Fibroblast of skin of left biceps (primary cell): ENCODE measurements at places on chromosomes 6 and 20.

DNA sequence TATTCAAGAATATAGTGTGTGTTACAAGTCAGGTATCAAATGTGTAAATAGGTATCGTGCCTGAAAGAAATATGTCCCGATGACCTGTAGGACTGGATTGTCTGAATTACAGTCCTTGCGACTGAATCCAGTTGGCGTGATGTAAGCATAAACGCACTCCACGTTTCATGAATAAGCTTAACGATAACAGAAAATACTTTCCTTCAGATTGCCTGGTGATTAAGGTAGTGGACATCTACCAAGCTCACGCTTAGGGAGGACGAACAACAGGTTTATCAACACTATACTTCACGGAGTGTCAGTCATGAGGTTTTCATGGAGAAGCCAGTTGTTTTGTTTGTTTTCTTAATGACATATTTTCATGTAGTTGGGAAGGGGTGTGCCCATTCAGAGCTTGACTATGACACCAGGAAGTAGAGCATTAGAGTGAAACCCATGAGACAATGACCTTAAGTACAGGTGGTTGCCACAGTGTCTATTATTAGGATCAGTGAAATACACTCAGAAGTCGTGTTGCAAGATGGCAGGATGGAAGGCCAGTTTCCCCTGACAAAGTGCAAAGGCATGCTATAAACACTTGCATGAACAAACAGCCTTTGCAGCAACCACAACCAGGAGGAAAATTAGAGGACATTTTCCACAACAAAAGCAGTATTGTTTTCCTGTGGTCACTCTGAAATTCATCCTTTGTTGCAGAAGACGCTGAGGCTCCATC lies 305.8 kb upstream of the PRDM1 start:
- DNase-seq: no peak

GRCh38 chr6:161744211-161745067 lies 470.6 kb upstream of the AGPAT4 start:
- DNase-seq: no peak

- DNase-seq: peak; percentile 66
These were observed 309.8 kb downstream of the CDC5L start for GRCh38 chr6:44697327-44697726.

DNA sequence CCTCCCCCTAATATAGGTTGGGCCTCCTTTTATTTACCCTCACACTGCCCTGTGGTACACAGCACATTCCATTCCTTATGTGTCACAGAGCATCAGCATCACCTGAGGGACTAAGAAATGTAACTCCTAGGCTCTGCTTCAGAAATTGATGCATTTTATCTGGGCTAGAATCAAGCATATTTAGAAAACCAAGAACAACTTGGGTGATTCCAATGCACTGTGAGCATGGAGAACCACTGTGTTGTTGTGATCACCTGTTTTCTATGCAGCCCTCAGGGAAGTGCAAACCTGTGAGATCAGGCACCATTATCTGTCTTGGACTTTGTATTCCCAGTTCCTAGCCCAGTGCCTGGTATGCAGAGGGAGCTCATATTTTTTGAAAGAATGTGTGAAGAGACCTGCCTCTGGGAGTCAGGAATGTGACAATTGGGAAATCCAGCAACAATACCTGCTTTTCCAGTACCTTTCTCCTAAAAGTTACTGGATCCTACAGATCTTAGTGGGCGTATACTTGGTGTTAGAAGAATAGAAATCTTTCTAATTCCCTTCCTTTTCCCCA lies 7.0 kb downstream of the KAT14 start:
- DNase-seq: no peak

GRCh38 chr6:111276335-111276734 lies 189.0 kb downstream of the SLC16A10 start:
- DNase-seq: no peak

DNA sequence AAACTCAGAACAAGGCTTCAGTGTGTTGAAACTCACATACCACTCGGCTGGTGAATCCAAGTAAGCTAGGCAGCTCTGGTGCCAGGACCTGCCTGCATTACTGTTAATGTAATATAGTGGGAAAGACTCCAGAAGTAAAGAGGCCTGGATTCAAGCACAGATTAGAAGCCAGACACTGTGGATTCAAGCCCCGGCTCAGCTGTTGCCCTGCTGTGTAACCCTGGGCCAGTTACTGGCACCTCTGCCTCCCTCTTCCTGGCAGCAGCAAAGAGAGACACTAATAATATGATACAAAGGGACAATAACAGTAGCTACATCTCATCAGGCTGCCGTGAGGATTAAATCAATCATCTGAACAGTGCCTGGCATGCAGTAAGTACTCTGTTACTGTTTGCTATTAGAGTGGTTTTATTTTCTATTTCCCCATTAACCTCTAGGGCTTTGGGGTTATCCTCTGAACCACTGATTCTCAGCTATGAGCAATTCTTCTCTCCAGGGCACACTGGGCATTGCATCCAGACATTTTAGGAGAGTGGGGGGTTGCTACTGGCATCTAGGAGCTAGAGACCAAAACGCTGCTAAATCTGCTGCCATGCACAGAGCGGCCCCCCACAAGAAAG lies 92.9 kb downstream of the ZMYND8 start:
- no peak for DNase-seq

GRCh38 chr20:57991211-57991881 lies 237.1 kb downstream of the ANKRD60 start:
- peak; percentile 59 for DNase-seq

- no peak for DNase-seq
These were observed 1.8 kb downstream of the WRNIP1 start for GRCh38 chr6:2766767-2767656.

DNA sequence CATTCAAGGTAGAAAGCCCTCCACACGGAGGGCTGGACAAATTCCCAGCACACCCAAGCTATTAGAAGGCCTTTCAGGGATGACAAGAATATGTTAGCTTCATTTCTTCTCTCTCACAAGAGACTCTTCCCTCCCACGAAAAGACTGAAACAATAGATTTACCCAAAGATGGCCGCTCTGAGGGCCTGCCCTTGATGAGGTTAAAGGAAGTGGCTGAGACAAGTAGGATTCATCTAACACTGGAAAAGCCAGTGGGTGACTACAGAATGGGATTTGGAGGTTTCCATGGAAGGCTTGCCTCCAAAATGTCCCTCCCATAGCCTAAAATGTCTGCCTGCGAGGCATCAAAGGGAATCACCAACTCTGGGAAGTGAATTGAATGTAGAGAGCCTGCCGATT lies 277.6 kb downstream of the CLIC5 start:
- no peak for DNase-seq

DNA sequence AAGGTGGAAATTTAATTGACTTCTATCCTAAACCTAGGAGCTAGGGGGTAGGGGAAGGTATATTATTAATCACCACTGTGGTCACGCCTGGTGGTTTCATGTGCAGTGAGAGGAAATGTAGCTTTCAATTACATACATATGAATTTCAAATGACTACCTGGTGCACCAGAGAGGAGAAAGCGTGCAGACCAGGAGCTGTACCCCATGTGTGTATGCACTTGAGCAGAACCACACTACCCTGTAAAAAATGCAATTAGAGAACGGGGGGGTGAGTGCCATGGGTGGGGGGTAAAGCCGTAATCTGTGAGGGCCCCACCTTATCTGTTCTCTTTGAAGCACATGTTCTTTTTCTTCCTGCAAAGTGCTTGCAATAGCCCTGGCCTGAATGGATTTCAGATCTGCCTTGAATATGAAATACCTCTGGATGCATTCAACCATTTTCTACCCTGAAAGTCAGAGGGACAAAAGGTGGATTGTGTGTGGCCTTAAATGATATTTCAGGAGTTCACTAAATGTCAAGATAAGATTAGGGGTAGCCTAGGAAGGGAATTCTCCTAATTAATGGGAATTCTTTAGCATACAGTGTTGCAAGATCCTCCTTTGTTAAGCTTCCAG lies 30.9 kb upstream of the EDN3 start:
- no peak for DNase-seq

DNA sequence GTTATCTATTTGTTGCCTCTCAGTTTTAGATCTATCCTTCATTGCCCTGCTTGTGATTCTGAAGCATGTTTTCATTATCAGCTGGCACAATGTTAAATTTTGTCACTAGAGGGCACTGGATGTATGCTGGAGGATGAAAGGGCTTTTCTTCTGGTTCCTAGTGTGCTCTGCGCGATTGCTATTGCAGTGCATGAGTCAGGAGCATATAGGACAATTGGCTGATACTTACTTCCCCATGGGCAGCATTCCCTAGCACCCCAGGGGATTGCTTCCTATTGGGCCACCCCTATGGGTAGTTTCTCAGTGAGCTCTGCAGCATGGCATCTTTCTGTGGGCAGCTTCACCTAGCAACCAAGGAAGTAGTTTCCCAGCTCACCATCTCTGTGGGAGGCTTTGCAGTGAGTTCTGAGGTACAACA lies 280.3 kb upstream of the SYNCRIP start:
- DNase-seq: no peak

GRCh38 chr6:12608016-12608860 lies 108.3 kb upstream of the PHACTR1 start:
- no peak for DNase-seq

- DNase-seq: no peak
These were observed 11.5 kb downstream of the VGLL2 start for GRCh38 chr6:117276778-117277316.

GRCh38 chr6:145743332-145743731 lies 8.0 kb upstream of the EPM2A start:
- DNase-seq: no peak

- DNase-seq: peak; percentile 75
These were observed 41.0 kb downstream of the ZMYND8 start for GRCh38 chr20:47315339-47316056.

DNA sequence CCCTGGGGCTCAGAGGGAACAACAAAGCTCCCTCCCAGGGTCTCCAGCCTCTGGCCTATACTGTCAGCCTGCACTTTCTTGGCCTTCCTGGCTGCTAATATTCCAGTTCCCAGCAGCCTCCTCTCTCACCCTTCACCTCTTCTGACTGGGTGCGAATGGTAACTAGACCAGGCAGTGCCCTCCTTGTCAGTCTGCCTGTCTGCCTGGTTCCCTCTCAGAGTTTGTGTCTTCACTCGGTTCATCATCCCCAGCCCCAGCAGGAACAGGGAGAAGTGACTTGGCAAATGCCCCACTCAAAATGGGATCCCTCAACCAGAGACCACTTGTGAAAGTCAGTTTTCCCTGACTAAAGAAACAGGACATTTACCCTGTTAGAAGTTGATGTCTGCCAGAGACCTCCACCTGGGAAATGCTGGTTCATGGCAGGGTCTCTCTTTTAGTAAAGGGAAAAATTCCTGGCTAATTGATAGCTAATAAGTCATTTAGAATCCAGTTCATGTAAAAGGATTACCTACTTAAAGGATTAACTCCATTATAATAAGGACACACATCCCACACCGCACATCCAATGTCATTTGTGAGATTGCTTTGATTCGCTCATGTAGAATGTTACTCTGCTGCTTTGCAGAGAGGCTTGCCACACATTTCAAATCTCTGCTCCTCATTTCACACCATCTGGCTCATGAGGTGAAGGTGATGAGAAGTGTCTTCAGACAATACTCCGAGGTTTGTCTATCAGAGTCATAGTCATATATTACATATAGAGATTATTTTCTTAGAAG lies 18.6 kb upstream of the MICB start:
- no peak for DNase-seq

DNA sequence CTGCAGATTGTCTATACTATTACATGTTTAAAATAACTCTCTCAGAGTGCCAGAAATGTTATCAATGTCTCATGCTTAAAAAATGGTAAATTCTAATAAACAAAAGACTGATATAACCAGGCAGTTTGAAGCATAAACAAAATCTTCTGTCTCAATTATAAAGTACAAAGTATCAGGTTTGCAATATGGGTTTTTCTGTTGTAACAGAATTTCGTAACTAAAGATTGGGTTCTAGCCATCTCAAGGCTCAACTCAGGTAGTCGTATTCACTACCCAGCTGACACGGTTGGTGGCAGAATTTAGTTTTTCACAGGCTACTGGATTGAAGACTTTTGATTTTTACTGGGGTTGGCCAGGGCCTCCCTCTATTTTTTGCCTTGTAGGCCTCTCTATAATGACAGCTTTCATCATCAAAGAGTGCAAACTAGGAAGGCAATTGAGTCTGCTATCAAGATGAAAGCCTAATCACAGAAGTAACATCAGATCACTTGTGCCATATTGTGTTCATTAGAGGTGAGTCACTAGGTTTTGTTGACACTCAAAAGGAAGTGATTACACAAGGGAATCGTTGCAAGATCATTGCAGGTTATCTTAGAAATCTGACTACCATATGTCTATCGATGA lies 3.6 kb downstream of the CYP39A1 start:
- DNase-seq: no peak

GRCh38 chr6:42068872-42069522 lies 18.7 kb downstream of the TAF8 start:
- no peak for DNase-seq

- DNase-seq: no peak
These were observed 1368.4 kb downstream of the GRIK2 start for GRCh38 chr6:102761872-102762271.

DNA sequence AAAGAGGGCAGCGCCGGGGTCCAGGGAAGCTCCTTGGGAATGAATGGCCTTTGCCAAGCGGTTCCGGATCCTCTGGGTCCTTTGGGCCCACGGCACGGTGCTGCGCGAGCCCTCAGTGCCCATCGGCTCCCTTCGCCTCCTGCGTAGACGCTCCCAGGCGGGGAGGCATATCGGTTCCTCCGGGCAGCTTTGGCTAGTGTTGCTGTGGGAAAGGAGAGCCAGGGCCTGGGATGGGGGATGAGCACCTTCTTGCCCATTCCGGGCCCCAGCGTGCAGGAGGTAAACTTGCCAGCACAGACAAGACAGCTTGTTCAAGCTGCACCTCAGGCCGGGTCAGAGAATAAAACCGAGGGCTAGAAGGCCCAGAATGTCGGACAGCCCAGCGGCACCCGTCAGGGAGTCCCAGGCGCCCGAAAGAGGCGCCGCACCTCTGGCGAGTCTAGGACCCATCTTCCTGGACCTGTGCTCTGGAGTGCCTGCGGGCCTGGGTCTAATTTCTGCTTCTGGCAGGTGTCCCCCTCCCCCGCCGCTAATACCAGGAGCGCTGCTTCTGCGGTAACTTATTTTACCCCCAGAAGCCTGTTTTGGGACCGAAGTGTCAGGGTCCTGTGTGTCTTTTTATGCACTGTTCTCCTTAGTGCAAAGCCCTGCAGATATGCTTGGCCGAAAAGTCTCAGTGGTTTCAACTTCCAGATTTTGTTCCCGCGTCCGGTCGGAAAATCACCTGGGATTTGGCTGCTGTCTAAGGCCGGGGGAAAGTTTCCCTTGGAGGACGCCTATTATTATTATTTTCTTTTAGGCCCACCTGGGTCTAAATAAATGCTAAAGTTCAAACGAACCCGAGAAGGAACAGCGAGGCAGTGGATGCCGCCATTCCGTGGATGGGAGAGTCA lies 1.7 kb upstream of the TFAP2C start:
- no peak for DNase-seq

- DNase-seq: peak; percentile 24
These were observed 391.8 kb downstream of the ARHGAP18 start for GRCh38 chr6:129317931-129318820.

- DNase-seq: no peak
These were observed 137.5 kb upstream of the SLC24A3 start for GRCh38 chr20:19074828-19075516.

DNA sequence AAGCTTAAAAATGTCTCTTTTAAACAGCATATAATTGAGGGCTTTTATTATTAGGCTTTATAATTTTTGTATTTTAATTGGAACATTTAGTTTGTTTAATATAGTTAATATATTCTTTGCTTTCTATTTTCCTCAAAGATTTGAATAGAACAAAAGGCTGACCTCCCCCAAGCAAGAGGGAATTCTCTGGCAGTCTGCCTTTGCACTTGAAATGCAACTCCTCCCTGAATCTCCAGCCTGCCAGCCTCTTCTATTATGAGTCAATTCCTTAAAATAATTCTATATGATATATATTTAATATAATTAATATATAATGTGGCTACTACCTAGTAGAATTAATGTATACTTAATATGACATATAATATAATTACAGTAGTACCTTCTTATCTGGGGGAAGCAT lies 69.2 kb downstream of the PTPRA start:
- peak; percentile 2 for DNase-seq
